Suppressor macrophage (primary cell): ENCODE measurements at places on chromosomes 7 and 10.

- no peak for DNase-seq
Measured at GRCh38 chr10:89518876-89519842, 16.2 kb downstream of the SLC16A12 start.

- no peak for DNase-seq
Measured at GRCh38 chr7:18157233-18157632, 129.6 kb upstream of the PRPS1L1 start.

DNA sequence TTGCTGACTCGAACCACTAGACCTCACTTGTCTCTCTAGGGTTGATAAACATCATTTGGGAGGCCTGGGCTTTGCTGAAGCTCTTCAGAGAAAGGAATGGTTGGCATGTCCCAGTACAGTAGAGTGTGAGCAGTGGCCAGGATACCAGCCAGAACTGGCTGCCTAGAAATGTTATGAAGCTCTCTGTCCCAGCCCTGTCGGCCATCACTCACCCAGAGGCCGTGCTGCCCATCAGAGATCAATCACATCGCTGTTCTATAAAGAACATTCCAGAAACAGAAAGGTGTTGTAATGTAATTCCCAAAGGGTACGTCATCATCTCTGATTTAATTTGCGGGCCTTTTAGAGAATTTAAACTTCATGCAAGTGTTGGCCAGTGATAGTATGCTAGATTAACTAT, 111.5 kb downstream of the PRPF18 start:
- no peak for DNase-seq

GRCh38 chr7:112995059-112995824, 91.4 kb downstream of the GPR85 start:
- no peak for DNase-seq

- DNase-seq, result no peak
Measured at GRCh38 chr10:73780966-73781365, 882 bp upstream of the CHCHD1 start.
